ENCODE measurements at places on chromosomes 16 and 17. TPM values are rescaled to one million over a fixed set of nuclear protein-coding genes. Genes with fewer than 3 reads are reported as not detected.

DNA sequence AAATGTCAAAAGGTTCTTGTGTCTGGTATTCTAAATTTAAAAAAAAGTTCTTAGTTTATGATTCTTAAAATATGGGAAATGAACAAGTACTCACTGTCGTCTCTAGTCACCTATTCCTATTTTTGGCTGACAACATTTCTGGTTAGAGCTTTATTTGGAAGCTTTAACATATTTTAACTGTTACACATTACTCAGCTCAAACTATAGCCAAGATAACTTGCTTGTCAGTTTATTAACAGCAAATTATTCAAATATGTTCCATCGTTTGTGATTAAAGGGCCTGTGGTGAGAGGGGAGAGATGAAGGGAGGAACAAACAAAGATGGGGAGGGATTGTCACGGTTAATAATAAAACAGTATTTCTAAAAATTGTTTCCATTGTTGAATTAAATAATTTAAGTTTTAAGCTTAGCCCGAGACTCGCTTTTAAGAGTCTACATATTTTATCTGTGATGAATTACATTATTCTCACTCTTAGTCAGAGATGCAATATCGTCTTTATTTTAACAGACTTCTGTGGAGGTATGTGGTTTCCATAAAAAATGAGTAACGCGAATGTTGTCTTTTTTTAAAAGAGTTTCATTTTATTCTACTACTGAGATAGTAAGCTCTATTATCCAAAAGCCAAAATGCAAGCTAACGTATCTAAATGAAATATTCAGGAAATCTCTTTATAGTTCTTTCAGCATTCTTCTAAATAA, 321.9 kb upstream of the PMFBP1 start:
- no peak for DNase-seq

- DNase-seq: no peak
Measured at GRCh38 chr16:21568502-21569189, 30.7 kb upstream of the METTL9 start.

- DNase-seq: no peak
Measured at GRCh38 chr16:73086108-73086507, 38.2 kb upstream of the ZFHX3 start.

DNA sequence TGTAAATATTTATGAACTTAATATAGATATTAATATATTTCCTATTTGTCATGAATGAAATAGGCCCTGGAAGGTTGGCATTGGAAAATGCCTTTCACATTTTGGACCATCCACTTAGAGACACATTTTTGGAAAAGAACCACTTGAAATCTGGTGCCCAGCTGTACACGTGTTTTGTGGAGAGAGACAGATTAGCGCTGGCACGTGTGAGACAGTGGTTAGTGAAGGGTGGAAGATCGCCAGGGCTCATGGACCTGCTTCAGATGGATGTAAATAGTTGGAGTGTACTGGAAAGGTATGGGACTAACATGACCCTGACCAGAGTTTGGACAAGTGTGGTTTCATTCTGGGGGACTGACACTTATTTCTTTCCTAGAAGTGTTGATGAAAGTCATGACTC, 222.9 kb downstream of the PRKCA start:
- DNase-seq: no peak

GRCh38 chr17:66925811-66926500, 38.6 kb upstream of the CACNG4 start:
- no peak for DNase-seq

DNA sequence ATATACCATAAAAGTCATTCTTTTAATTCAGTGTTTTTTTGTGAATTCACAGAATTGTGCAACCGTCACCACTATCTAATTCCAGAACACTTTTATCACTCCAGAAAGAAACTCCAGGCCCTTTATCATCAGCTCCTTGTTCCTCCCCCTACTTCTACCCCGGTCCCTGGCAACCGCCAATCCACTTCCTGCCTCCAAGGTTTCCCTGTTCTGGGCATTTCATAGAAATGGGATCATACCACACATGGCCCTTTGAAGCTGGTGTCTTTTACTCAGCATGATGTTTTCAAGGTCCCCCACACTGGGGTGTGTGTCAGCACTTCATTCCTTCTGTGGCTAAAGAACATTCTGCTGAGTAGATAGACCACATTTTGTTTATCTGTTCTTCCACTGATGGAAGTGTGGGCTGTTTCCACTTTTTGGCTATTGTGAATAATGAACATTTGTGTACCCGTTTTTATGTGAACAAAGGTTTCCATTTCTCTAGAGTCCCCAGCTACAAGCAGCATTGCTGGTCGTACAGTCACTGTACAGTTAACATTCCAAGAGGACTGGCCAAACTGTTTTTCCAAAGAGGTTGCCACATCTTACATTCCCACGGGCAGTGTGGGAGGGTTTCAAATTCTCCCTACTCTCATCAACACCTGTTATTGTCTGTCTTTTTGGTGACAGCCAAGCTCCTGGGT, 75.8 kb upstream of the ZNF469 start:
- no peak for DNase-seq

GRCh38 chr16:386641-387156, 4.9 kb upstream of the PGAP6 start:
- no peak for DNase-seq

DNA sequence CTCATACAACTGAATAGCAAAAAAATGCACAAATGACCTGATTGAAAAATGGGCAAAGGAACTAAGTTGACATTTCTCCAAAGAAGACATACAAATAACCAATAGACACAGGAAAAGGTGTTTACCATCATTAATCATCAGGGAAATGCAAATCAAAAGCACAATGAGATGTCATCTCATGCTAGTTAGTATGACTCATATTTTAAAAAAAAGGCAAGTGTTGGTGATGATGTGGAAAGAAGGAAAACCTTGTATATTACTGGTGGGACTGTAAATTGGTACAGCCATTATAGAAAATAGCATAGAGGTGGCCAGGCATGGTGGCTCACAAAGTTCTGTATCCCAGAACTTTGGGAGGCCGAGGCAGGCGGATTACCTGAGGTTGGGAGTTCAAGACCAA, 232.5 kb upstream of the ZFHX3 start:
- no peak for DNase-seq

DNA sequence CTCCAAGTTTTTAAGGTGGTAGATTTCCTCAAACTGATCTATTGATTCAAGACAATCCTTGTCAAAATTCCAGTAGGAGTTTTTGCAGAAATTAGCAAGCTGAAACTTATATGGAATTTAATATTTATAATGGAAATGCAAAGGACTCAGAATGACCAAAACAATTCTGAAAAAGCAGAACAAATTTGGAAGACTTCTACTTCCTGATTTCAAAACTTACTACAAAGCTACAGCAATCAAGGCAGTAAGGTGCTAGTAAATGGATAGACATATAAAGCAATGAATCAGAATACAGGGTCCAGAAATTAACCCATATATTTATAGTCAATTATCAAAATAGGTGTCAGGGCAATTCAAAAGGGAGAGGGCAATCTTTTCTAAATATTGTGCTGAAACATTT, 11.8 kb upstream of the IL21R start:
- DNase-seq: no peak

SLC5A10 gene
- 0.58 TPM for polyA plus RNA-seq

CENPV gene
- 86.8 TPM for polyA plus RNA-seq

FBXO39 gene
- 0.17 TPM for polyA plus RNA-seq

HOXB6 gene
- polyA plus RNA-seq: 98.2 TPM

Data from left kidney (tissue), 8 donors.